ENCODE measurements at places on chromosomes 7 and 10.

GRCh38 chr7:81669476-81670105 is 100.3 kb downstream of the HGF start:
- DNase-seq = no peak

- DNase-seq = peak; percentile 61
These were observed 498 bp downstream of the NDST2 start for GRCh38 chr10:73810735-73811465.

DNA sequence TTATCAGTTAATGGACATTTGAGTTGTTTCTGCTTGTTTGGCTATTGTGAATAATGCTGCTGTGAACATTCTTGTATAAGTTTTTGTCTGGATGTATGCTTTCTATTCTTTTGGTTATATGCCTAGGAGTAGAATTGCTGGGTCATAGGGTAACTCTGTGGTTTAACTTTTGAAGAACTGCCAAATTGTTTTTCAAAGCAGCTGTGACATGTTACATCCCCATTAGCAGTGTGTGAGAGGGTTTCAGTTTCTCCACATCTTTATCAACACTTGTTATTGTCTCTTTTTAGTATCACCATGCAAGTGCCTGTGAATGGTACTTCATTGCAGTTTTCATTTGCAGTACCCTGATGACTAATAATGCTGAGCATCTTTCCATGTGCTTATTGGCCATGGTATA is 2.1 kb upstream of the NDUFB8 start:
- DNase-seq = no peak

DNA sequence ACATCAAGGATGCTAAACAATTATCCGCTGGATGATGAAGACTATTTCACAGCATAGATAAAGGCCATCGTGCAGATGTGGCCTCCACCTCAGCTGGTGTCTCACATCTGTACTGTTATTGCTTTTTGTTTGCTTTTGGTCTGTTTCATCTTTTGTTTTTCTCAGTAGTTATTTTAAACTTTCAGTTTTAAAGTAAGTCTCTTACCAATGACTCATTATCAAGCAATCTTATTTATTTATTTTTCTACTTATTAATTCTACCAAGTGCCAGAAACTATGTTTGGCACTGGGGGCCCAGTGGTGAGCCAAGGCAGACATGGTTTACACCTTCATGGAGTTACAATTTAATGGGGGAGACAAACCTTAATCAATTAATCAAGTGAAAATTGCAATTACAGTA is 250.9 kb upstream of the TMEM72 start:
- no peak for DNase-seq

GRCh38 chr7:143811-144453 is 48.4 kb upstream of the FAM20C start:
- no peak for DNase-seq

GRCh38 chr7:3094701-3095445 is 51.2 kb upstream of the CARD11 start:
- no peak for DNase-seq

GRCh38 chr7:47400741-47401206 is 181.1 kb downstream of the TNS3 start:
- peak; percentile 27 for DNase-seq

- DNase-seq = no peak
These were observed 5.2 kb upstream of the MOGAT3 start for GRCh38 chr7:101205901-101206664.

GRCh38 chr10:132700156-132701098 is 85.5 kb downstream of the NKX6-2 start:
- no peak for DNase-seq

- peak; percentile 88 for DNase-seq
These were observed 57.1 kb downstream of the PLPP4 start for GRCh38 chr10:120514035-120514620.

DNA sequence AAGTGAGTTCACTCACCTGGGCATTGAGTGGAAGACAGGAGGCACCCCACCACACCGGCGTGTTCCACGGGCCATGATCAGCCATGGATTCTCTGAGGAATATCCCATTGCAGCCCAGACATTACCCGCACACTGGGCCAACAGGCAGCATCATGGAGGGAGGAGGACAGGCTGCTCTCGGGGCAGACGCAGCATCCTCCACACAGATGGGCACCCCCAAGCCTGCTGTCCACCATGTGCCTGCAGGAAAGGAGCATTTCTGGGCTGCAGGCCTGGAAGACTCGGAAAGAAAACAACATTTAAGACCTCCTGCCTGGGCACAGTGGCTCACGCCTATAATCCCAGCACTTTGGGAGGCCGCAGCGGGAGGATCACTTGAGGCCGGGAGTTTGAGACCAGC is 71.0 kb upstream of the SH2B2 start:
- no peak for DNase-seq

DNA sequence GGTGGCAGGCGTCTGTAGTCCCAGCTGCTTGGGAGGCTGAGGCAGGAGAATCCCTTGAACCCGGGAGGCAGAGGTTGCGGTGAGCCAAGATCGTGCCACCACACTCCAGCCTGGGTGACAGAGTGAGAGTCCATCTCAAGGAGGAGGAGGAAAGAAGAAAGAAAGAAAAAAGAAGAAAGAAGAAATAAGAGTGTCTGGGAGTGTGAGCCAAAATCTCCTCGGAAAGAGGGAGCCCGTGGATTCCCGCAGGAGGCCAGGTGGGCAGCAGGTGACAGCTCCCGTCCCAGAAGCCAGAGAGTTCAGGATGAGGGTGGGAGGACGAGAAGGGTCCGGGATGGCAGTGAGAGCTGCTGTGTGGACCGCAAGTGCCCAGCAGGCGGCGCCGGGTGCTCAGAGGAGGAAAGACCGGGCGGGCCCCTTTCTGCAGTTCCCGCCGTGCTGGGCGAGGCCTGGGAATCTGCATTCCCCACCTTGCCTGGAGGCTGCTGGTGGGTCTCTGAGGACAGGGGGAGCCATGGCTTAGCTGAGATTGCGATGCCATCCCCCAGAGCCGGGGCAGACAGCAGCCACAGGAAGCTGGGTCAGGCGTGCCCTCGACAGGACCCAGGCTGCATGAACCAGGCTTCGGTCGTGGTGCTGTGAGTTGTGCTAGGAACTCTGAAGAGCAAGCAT is 17.1 kb upstream of the AMZ1 start:
- peak; percentile 86 for DNase-seq

GRCh38 chr7:106553446-106553836 is 107.5 kb downstream of the CCDC71L start:
- no peak for DNase-seq

GRCh38 chr10:78543031-78543748 is 509.5 kb downstream of the RPS24 start:
- no peak for DNase-seq

GRCh38 chr7:26675143-26675887 is 189.1 kb downstream of the SKAP2 start:
- DNase-seq = no peak

DNA sequence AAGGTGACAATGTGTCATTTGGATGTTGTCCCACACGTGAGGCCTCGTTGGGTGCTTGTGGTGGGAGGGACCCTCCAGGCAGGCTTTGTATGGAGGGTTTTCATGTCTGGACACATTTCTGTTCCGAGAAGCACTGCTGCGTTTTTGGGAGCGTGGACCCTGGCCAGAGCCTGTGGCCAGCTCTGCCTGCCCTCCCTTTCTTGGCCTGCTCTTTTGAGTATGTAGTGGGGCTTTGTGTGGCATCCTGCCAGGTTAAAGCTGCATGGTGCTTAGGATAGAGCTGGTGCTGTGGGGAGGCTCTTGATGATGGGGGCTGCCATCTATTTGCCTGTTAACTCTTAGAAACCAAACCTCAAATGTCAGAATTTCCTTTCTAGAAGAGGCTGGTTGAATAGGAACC is 45.7 kb downstream of the GLRX3 start:
- DNase-seq = no peak

- DNase-seq = peak; percentile 20
These were observed 24.0 kb upstream of the KMT2C start for GRCh38 chr7:152459724-152460251.

DNA sequence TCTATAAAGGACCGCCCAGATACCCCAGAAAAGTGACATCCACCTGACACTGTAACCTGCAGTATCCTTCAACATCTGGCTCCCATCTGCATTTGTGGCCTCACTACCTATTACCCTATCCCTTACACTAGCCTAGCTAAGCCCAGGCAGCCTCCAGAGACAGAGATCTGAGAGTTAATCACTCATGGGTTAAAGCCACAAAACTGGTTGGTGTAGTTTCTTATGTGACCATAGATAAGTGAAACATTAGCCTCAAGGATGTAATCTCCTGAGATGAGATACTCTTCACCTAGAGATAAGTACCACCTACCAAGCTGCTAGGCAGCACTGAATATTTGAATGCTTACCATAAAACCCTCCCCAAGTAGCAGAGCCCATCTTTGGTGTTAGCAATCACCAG is 35.4 kb downstream of the CTTNBP2 start:
- DNase-seq = no peak

DNA sequence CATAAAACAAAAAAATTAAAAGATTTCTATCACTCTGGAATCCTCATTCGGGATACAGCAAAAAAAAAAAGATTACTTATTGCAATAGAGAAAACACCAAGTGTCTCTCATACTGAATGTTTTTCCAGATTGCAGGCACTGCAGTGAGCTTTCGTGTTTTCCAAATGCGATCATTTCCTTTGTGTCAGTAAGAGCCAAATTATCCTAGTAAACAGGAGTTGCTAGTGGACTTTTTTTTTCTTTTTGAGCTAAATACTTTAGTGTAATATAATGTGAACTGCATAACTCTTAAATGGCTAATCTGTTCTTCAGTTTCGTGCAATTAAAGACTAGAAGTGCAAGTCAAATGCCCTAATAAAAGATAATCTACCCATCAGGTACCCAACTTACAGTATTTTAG is 44.4 kb upstream of the TOMM7 start:
- DNase-seq = no peak

DNA sequence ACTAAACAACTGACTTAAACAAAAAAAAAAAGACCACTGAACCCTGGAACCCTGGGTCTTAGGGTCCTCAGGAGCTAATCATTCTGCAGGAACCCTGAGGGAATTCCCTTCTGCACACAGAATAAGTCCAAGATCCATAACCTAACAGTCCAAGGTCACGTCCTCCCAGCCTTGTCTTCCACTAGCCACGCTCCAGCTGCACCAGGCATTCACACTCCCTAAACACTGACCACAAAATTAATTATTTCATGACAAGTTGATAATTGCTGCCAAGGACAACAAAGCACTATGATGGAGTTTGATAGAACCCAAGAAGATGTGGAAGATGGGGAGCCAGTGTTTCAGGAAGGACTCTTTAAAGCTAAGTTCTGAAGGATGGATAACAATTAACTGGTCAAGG is 130.6 kb downstream of the SH3PXD2A start:
- no peak for DNase-seq

- DNase-seq = no peak
These were observed 123.2 kb downstream of the NRP1 start for GRCh38 chr10:33211106-33211878.

- no peak for DNase-seq
These were observed 13.5 kb downstream of the FOXL3 start for GRCh38 chr7:303425-303824.

- DNase-seq = peak; percentile 90
These were observed at the start of gene PARD3 for GRCh38 chr10:34815185-34816084. PARD3 (minus strand) TSS chr10:34815296; CDS start chr10:34814995, 301 bp downstream.

DNA sequence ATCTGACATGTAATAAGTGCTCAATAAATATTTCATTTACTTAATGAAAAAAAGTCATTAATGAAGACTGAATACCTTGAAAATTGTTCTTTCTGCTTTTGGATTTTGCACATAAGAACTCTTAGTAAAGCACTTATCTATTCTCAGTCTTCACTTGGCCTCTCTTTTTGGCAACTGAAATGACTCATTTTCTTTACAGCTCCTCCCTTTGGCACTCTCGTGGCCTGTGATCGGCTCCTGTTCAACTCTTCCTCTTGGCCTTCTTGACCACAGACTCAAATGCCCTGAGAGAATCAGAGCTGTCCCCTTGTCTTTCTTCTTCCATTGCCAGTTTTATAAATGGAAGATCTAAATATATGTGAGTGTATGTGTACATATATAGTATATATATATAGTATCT is 54.2 kb downstream of the FOXP2 start:
- DNase-seq = no peak

GRCh38 chr10:130795819-130796218 is 515.7 kb downstream of the TCERG1L start:
- no peak for DNase-seq

DNA sequence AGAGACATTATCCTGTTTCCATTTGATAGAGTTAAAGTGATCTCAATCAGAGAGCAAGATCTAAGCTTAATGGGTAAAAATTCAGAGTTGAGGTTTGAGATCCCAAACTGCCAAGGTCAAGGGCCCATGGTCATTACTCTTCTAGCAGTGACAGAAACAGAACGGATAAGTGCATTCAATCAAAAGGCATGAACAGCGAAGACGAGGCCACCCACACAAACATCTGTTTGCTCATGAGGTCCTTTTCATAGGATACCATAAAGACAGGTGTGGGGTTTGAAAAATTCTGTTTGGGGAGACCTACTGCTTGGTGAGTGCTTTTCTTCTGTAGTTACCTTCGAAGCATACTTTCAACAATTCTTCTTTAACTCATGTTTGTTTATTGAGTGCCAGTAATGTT is 58.3 kb downstream of the SEMA3C start:
- DNase-seq = no peak

DNA sequence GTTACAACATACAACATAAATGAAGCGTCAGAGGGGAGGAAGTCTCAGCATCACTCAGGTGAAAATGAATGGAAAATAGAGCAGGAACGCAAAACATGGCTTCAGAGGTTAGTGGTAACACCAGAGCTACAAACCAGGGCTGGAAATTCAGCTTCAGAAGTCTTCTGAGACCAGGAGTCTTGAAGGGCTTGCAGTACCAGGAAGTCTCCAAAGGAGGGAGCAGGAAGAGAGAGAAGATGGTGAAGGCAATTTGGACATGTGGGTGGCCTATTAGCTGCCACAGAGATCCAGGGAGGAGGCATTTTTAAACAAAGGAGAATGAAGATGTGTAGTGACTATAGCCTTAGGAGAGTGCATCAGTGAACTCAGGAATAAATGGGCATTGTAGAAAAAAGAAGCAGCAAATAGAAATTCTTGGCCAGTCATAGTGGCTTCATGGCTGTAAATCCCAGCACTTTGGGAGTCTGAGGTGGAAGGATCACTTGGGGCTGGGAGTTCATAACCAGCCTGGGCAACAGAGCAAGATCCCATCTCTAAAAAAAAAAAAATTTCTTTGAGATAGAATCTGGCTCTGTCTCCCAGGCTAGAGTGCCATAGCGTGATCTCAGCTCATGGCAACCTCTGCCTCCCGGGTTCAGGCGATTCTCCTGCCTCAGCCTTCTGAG is 9.3 kb upstream of the TET1 start:
- peak; percentile 87 for DNase-seq

- no peak for DNase-seq
These were observed 130.5 kb upstream of the HABP2 start for GRCh38 chr10:113422371-113422770.
